Occipital lobe (tissue), 3 donors: ENCODE measurements at places on chromosomes 5 and 9.

- DNase-seq: no peak
These were observed 4.6 kb downstream of the SNX2 start for GRCh38 chr5:122779451-122779850.

DNA sequence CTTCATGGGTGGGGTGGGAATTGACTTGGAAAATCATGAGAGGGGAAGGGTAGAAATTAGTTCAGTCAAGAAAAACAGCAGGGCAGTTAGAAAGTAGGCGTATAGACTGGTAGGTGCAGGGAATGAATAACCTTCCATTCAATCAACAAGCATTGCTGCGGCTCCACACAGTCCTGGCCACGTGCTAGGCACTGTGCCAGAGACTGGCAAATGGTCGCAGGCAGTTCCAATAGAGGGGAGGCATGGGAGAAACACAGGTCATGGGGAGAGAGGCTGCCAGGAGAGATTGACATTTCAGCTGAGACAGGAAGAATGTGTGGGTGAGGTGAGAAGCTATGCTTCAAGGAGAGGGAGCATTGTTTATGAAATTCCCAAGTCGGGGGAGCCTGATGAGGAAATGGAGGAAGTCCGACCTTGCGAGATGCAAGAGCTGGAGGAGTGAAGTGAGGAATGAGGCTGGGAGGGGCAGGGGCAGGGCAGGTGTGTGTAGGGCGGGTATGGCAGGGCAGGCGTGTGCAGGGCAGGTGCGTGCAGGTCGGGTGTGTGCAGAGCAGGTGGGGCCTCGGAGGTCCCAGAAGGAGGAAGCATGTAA is 54.4 kb upstream of the PPARGC1B start:
- no peak for DNase-seq

DNA sequence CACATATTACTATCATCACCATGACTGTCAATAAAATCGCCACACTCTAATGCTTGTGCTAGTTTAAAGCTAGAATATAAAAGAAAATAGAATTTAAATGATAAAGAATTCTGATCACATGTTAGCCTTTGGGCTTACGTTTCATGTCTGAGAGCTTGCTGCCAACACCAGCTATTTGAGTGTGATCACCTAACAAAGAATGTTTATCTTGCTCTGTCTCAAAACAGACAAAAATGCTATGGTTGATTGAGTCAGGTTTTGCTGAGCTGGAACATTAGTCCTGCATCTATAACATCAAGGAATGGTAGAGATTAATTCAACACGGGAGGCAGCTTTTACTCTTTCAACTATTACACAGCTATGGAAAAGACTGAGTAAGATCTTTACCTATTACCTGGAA is 50.7 kb downstream of the MSX2 start:
- DNase-seq: no peak

DNA sequence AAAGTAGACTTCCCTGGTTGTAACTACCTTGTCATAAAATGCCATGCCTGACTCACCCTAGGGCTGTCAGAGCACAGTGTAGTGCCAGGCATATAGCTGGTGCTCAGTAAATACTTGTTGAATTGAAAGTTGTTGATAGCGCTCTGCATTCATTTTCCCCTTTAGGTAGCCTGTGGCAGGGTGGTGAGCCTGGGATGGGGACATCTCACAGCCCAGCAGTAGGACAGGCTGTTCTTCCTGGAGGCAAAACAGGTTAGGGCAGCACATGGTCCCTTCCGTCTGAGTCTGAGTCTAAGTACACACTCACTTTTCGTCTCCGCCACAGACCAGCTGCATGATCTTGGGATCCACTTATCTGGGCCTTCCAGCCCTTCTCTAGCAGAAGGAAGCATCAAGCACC is 401.9 kb downstream of the ZSWIM6 start:
- DNase-seq: no peak

DNA sequence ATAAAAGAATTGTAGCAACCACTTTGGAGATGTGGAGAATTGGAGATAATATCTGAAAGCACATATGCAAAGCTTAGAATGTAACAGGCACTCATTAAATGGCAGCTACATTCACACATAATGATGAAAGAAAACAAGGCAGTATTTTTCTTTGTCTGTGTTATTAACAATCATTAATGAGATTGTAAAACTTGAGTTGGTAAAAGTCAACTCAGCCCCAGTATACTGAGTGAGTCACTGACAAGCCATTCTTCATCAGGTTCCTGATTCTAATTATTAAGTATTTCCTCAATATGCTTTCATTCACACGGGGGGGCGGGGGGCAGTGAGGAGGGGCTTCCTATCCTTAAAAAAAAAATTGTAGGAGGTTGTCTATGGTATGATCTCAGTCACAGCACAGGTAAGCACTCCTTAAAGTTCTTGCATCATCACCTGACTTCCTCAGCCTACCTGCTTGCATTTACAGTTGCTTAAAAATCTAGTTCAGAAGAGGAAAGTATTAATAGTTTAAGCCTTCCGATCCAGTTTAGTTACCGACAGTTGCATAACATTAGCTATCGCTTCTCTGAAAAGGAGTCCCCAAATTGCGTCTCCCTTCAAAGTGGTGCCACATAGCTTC is 379.8 kb downstream of the EFNA5 start:
- no peak for DNase-seq

DNA sequence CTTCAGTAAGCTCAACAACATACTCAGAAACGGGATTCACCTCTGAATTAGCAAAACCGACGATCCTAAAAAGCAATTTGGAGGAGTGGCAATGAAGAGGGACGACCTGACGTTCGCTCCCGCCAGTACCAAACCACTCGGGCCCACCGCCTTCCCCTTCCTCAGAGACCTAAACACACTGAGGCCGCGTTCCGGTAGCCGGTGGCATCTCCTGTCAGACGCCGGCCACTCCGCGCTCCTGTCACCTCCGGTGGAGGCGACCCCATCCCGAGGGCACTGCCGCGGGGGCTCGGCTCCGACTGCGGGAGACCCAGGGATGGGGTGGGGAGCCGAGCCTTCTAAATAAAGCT is 617 bp downstream of the PPP6C start:
- DNase-seq: no peak

- no peak for DNase-seq
These were observed 586.5 kb upstream of the PTPRD start for GRCh38 chr9:11199335-11199734.

- no peak for DNase-seq
These were observed 20.3 kb upstream of the PCA3 start for GRCh38 chr9:76743931-76744330.

DNA sequence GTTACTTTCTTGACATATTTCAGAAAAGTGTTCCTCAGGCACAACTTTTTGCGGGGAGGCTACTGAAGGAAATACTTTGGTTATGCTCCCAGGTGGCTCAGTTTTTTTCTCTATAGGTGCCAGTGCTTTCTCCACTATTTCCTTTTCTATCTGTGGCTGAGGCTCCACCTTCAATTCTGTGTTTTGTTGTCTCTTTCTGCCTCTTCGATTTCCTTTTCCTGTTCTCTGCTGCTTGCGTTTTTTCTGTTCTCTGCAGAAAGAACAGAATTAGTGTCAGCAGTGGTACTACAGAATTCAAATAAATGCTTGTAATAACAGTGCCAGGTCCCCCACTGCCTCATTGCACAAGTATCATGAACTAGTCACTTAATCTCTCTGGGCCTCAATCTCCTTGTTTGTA is 7.0 kb downstream of the HEMGN start:
- DNase-seq: no peak

GRCh38 chr9:129836311-129837007 is 1.2 kb downstream of the USP20 start:
- DNase-seq: no peak

GRCh38 chr9:115400796-115401195 is 282.8 kb upstream of the TNC start:
- no peak for DNase-seq

GRCh38 chr9:125843646-125844045 is 96.5 kb downstream of the PBX3 start:
- no peak for DNase-seq
